Stimulated activated naive CD8-positive, alpha-beta T cell treated with anti-CD3 and anti-CD28 coated beads, Interleukin-15, Interleukin-2, amounts not matched to agents 100 U/mL and 50 U/mL, for 24 hours (primary cell): ENCODE measurements at places on chromosomes 2 and 18.

GRCh38 chr2:58638256-58638805, 397.2 kb upstream of the FANCL start:
- no peak for DNase-seq

DNA sequence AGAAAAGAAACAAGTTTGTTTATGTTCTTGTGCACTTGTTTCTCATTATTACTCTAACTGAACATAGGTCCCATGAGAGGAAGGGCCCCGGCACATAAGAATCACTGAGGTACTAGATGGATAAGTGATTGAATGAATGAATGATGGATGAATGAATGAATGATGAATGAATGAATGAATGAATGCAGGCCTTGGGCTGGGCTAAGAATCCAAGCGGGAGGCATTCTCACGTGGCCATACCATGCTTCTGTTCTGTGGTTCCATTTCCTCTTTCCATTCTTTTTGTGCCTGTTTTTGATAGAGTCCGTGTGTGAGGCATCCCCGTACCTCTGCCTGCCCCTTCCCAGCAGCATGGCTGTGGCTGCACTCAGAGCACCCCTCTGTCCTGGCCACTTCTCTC, 94.8 kb downstream of the SH3BP4 start:
- no peak for DNase-seq

- no peak for DNase-seq
These were observed 92.1 kb upstream of the ID2 start for GRCh38 chr2:8589721-8590120.

GRCh38 chr2:44969936-44970335, 28.4 kb downstream of the SIX3 start:
- no peak for DNase-seq

DNA sequence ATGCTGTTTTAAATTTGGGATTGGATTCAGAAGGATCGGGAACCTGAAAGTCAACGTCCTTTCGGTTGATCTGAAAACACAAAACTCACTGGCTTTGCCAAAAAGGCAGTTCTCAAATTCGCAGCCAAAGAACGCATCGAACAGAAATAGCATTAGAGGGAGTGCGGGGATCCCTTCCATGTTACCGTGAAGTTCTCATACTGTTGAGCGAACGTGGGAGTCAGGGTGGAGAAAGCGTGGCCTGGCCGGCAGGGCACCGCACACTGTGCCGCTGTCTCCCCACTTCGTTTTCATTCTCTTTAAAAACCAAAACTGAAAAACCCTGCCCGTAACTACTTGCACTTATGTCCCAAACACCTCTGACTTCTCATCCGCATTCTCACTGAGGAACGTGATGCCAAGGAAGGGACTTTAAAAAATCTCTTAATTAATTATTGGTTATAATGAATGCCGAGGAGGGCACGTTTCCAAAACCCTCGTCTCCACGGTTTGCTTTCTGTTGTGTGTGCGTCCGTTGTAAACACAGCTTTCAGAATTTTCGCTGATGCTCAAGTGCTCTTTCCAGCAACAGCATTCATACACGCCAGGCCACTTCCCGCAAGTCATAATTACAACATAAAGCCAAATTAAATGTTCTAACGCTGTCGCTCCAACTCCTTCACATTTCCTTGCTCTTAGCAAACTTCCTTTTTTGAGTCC, 60.9 kb upstream of the TWIST2 start:
- DNase-seq = no peak

- peak; percentile 37 for DNase-seq
These were observed 38.1 kb upstream of the TGIF1 start for GRCh38 chr18:3411854-3412268.

DNA sequence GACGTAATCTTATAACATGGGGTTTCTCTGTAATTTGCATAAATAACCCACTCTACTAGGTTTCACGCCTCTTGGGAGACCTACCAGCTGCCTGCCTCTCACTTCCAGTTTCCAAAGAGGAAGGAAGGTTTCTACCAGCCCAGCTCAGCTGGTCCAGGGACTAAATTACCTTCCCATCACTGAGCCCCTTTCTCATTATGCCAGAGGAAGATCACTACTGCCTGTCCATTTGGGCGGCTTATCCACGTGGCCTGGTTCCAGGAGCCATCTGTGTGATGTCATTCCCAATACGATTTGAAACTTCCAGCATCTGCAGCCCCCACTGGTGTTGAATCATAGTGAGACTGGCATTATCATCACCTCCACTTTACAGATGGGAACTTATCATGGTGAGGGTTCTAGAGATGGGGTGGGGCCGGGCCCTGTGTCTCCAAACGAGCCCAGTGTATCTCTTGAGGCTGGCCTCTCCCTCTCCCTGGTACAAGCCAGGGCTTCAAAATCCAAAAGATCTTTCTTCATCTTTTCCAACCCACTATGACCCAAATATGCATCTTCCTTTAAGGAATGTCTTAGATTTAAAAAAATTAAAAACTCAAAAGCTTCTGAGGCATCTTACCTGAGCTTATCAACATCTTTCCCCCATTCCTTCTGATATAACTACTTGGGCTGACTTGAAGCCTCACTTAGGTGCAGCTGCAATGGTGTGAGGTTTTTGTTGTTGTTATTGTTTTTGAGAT, 140.8 kb downstream of the DDX1 start:
- no peak for DNase-seq

DNA sequence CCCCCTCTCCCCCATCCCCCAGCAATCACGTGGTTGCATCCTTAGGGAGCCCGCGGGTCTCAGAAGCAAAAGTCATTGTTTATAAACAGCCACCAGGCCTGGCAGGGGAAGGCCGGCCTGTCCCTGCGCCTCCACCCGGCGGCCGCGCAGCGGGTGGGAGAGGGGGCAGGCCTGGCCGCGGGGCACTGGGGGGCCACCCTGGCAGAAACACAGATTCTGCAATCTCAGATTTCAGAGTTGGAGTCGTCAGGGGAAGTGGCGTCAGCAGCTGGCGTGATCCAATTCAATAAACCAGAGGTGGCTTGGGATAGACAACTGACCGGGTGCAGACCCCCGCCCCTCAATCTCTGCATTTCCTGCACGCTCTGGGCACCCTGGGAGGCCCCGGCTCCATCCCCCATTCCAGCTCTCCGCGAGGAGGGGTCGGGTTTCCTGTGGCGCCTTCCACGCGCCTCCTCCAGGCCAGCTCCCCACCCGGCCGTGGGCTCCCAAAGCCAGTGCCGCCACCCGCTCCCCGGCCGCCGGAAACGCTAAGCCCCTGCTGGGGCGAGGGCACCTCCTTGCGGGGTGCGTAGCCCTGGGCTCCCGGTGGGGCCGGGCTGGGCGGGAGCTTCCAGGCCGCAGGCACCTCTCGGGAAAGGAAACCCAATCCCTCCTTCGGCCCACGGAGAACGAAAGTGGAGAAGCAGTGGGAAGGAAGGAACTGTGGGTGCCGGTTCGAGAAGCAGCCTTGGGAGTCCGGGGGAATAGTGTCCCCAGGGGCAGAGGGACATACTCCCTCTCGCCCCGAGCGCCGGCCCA, 1.1 kb downstream of the BIN1 start:
- no peak for DNase-seq

- DNase-seq = no peak
These were observed 43.4 kb downstream of the BCL2L11 start for GRCh38 chr2:111164078-111164477.

- no peak for DNase-seq
These were observed 19.7 kb upstream of the EMILIN2 start for GRCh38 chr18:2827061-2827460.

- no peak for DNase-seq
These were observed 84.8 kb upstream of the GPC1 start for GRCh38 chr2:240350696-240351087.

DNA sequence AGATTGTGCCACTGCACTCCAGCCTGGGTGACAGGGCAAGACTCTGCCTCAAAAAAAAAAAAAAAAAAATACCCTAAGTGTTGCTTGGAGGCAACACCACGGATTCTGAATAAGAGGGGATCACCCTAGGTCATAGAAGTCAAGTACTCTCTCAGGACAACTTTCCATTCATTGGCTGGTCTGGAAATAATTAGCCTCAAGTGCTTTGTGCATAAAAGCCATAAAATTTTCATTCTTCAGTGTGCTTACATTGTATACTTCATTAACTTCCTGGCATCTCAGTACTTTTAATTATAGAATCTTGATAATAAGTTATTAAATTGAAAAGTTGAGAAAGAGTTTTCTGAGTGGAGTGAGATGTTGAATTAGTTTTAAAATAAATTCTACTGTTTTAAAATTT, 876.1 kb upstream of the FAM98A start:
- no peak for DNase-seq
